Activated naive CD8-positive, alpha-beta T cell treated with anti-CD3 and anti-CD28 coated beads, Interleukin-2, amount 10 ng/mL, durations not matched to agents 7 days and 5 days (primary cell): ENCODE measurements at places on chromosomes 2 and 18.

DNA sequence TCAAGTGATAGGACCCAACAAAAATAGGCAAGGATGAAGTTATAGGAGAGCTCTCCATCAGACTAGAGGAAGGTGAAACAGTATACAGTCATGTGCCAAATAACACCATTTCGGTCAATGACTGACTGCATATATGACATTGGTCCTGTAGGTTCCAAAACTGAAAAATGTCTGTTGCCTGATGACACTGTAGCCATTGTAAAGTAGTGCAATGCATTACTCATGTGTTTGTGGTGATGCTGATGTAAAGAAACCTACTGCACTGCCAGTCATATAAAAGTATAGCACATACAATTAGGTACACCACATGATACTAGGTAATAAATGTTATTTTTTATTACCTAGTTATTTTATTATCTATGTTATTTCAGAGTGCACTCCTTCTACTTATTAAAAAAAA is 147.9 kb downstream of the GREB1L start:
- DNase-seq: no peak

DNA sequence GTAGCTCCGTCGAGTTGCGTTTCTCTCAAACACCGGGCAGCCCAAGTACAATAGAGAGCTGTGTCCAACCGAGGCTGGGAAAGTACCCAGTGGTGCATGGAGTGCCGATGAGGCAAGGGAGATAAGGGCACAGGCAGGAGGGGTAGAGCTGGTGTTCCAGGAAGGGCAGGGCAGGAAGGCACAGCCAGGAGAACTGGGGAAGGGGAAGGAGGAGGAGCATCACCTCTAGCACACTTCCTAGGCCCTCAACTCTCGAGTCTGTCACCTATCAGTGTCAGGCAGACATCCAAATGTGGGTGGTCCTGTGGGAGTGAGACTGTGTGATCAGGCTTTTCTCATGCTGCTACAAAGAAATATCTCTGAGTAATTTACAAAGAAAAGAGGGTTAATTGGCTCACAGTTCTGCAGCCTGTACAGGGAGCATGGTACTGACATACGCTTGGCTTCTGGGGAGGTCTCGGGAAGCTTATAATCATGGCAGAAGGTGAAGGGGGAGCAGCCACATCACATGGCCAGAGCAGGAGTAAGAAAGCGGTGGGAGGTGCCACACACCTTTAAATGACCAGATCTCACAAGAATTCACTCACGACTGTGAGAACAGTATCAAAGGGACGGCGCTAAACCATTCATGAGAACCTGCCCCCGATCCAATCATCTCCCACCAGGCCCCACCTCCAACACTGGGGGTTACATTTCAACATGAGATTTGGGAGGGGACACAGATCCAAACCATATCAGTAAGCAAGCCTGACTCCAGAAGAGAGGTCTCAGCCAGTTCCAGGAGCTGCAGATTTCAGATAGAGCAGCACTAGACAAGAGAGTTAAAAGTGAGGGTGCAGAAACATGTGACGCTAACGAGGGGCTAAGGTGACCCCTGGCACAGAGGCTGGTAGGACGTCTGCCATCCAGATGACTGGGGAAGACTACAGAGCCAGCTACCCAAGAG is 75.7 kb downstream of the MBOAT2 start:
- no peak for DNase-seq

GRCh38 chr2:47984041-47984440 is 77.7 kb upstream of the FBXO11 start:
- no peak for DNase-seq

DNA sequence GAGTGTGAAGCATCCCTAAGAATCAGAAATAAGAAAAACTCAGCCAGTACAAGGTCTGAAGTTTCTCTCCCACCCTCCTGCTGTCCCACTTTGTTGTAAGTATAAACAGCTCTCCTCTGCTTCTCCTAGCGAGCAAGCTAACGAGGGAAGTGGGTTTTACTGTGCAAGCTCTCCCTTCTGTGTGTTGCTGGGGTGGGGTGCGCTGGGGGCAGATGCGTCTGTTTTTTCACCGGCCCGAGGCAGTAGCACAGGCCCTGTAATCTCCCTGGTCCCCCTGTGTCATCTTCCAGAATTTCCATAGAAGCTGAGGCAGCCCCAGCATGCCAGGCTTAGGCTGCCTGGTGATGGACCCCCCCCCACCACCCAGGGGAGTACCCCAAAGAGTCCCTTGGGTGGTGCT is 9.4 kb upstream of the CXCR4 start:
- no peak for DNase-seq

DNA sequence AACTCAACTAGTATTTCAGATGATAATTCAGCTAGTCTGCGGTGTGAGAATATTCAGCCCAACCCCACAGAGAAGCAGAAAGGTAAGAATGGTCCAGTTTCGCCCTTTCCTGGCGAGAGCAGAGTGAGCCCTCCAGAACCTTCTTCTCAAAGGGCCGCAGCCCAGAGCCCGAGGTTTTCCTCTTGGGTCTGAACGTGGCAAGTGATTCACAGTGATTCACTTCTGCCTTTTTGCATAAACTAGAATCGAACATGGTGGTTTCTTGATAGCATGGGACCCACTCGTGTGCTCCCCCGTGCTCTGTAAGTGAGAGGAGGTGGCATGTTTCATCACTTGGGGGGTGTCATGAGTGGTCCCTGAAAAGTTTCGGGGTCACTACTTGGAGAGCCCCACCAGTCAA is 24.2 kb downstream of the TRAF3IP1 start:
- DNase-seq: no peak

GRCh38 chr2:117359266-117359914 is 455.1 kb upstream of the DDX18 start:
- DNase-seq: no peak

- no peak for DNase-seq
These were observed 427.0 kb upstream of the TNP1 start for GRCh38 chr2:217286833-217287232.

DNA sequence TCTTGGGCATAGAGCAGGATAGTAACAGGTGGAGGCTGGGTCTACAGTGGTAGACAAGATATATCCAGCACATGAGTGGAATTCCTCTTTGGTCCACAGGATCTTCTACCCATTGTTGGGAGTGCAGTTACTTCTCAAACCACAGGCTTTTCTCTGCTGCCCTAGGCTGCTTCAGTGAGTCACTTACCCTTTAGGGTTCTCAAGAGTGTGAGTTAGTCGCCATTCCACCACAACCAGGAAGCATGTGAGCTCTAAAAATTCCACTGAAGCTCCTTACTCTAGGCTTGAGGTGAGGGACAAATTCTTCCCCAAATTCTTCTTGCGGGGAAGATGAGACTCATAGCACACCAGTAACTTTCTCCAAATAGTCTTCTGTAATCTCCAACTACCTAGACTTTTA is 189.4 kb downstream of the PLCL1 start:
- no peak for DNase-seq

GRCh38 chr2:239106314-239106908 is 258.5 kb downstream of the TWIST2 start:
- no peak for DNase-seq

DNA sequence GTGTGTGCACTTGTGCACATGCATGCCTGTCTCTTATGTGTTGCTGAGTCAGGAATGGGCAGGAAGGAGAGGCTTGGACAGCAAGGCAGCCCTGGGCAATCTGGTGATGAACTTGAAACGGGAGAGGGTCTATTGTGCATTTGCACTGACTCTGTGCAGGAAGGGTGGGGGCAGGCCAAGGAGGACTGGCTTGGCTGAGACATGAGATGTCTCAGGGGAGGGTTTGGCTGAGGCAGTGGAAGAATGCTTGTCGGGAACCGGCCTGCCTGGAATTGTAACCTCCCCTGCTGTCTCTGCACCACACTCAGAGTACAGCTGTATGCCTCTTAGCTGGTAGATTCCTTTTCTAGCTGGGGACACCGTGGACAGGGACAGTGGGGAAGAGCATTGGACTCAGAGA is 176.1 kb upstream of the TNP1 start:
- no peak for DNase-seq

DNA sequence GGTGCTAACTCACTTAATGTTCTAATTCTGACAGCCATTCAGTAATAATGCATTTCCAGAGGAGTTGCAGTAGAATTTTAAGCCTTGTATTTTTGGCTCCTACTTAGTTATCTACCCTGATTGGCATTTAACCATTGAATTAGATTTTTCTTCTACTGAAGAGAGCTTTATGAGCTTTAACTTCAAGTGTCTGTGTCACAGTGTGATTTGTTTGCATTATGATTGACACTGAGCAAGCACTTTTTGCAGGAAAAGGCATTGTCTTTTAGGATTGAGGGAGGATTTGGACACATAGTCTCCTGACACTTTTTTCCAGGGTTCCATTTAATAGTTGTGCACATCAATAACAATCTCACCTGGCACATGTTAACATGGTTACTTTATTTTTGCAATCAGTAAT is 26.7 kb downstream of the LYPD6 start:
- DNase-seq: no peak

GRCh38 chr2:219028996-219029828 is 12.1 kb downstream of the CFAP65 start:
- no peak for DNase-seq

DNA sequence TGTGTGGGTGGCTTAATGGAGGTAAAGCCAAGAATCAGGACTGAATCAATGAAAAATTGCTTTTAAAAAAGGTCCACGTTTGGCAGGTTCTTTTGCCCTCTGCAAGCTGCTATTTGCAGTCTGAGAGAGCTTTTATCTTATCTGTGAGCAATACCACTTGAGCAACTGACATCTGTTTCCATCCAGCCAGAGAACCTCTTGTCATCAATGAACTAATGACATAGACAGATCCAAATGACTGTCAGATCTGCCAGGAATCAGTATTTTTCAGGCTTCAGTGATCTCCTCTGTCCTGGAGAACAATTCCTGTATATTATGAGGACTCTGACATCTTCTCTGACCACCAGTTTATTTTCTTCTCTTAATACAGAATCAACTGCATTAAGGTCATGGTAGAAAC is 608.1 kb downstream of the LRP1B start:
- no peak for DNase-seq

- no peak for DNase-seq
These were observed 105.5 kb downstream of the THADA start for GRCh38 chr2:43490252-43490786.

- no peak for DNase-seq
These were observed 138.7 kb upstream of the ZNF516 start for GRCh38 chr18:76633588-76634269.

DNA sequence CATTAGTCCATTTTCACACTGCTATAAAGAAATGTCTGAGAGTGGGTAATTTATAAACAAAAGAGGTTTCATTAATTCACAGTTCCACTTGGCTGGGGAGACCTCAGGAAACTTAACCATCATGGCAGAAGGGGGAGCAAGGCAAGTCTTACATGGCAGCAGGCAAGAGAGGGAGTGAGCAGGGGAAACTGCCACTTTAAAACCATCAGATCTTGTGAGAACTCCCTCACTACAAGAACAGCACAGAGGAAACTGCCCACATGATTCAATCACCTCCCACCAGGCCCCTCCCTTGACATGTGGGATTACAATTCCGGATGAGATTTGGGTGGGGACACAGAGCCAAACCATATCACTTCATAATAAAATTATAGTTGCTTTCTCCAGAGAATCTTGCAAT is 365.5 kb upstream of the ID2 start:
- no peak for DNase-seq

DNA sequence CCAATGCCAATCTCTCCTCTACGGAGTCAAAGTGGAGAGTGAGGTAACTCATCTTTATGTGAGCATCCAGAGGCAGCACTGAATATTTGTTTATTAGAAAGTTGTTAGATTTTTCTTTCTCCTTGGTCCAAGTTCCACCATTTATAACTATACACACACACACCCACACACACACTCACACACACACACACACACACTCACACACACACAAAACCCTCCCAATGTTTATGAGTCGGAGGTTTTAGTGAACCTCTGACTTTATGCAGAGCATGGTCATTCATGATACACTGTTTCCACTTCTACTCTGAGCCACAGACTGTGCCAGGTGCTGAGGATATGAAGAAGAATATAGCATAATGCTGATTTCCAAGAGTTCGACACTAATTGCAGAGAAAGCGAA is 132.9 kb upstream of the CCDC68 start:
- no peak for DNase-seq
